Neural progenitor cell (in vitro differentiated cells): ENCODE measurements at places on chromosomes 3 and 15.

DNA sequence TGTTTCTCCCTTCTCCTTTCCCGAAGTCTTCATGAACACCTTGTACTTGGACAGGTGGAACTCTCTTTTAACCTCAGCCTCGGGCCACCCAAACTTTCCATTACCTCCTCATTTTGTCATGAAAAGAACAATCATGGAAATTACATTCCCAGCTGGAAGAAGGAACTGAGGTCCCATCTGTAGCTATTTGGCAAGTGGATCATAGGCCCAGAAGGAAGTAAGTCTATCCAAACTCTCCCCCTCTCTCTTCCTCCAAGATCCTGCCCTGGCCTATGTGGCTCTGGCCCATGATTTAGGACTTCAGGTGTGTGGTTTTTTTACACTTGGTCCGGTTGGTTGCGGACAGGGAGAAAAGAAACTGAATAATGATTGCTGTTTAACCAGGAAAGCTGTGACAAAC lies 44.1 kb downstream of the ITGB5 start:
- no peaks in the 10 kb centered on the region for H3K36me3 ChIP-seq
- H3K27ac ChIP-seq: no peak overlapping the region
- no peak for DNase-seq
- H3K27me3 ChIP-seq: no peaks in the 10 kb centered on the region
- H3K4me1 ChIP-seq: peaks cover 3% of the 10 kb centered on the region
- H3K4me3 ChIP-seq: no peak overlapping the region

GRCh38 chr3:165192610-165193192 lies 3.5 kb downstream of the SLITRK3 start:
- peak overlapping the region; percentile 83 for H3K4me3 ChIP-seq
- no peaks in the 10 kb centered on the region for H3K36me3 ChIP-seq
- H3K27ac ChIP-seq: no peak overlapping the region
- H3K4me1 ChIP-seq: peaks cover 30% of the 10 kb centered on the region
- DNase-seq: peak; percentile 78

DNA sequence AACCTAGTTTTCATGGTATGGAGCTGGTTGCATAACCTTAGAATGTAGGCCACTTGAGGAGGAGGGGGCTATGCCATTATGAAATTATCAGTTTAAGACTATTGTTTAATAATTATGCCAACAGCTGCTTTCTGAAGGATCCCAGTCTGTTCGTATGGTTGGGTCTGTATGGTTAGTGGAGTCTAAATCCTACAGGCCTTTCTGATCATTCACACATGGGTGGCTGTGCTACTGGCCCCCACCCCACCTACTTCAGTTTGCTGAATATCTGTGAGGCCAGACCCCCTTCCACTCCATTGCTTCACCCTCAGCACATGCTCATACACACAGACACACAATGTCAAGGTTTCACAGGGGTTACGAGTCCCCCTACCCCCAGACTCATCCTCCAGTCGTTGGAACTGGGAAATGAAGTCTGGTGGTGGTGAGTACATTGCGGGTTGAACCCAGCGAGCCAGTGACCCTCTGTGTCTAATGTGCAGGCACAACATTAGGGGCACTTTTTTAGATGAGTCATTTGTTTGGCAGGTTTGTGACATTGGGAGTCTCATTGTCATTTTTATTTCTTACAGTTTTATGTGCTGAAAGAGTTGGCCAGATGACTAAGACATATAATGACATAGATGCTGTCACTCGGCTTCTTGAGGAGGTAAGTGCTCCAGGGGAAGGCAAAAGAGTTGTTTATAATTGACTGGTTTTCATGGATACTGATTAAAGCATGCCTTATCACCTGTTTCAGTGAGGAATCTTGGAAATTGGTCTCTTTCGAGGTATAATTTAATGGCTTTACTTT lies 85.3 kb downstream of the TRAK1 start:
- DNase-seq: no peak
- no peaks in the 10 kb centered on the region for H3K36me3 ChIP-seq
- no peaks in the 10 kb centered on the region for H3K27me3 ChIP-seq
- H3K4me3 ChIP-seq: no peak overlapping the region
- H3K27ac ChIP-seq: no peak overlapping the region

GRCh38 chr15:20358779-20359414 lies 182.7 kb downstream of the GOLGA6L6 start:
- no peaks in the 10 kb centered on the region for H3K4me1 ChIP-seq
- H3K27me3 ChIP-seq: no peaks in the 10 kb centered on the region
- no peak overlapping the region for H3K4me3 ChIP-seq
- H3K36me3 ChIP-seq: peaks cover 4% of the 10 kb centered on the region
- no peak overlapping the region for H3K27ac ChIP-seq

- DNase-seq: no peak
- H3K4me3 ChIP-seq: no peak overlapping the region
- H3K27ac ChIP-seq: no peak overlapping the region
- H3K27me3 ChIP-seq: no peaks in the 10 kb centered on the region
- H3K36me3 ChIP-seq: no peaks in the 10 kb centered on the region
These were observed 84.0 kb downstream of the IFT80 start for GRCh38 chr3:160314995-160315394.

GRCh38 chr15:80503319-80503952 lies 99.3 kb downstream of the ARNT2 start:
- DNase-seq: no peak
- no peaks in the 10 kb centered on the region for H3K36me3 ChIP-seq
- H3K4me3 ChIP-seq: no peak overlapping the region
- H3K27ac ChIP-seq: no peak overlapping the region
- peaks cover 14% of the 10 kb centered on the region for H3K4me1 ChIP-seq
- no peaks in the 10 kb centered on the region for H3K27me3 ChIP-seq

- no peaks in the 10 kb centered on the region for H3K36me3 ChIP-seq
- H3K4me3 ChIP-seq: no peak overlapping the region
- peaks cover 16% of the 10 kb centered on the region for H3K4me1 ChIP-seq
- H3K27me3 ChIP-seq: no peaks in the 10 kb centered on the region
These were observed 11.9 kb upstream of the RARB start for GRCh38 chr3:25416176-25416575.

- no peaks in the 10 kb centered on the region for H3K36me3 ChIP-seq
- H3K27ac ChIP-seq: no peak overlapping the region
- H3K4me1 ChIP-seq: peaks cover 9% of the 10 kb centered on the region
These were observed 30.5 kb downstream of the PLXND1 start for GRCh38 chr3:129575997-129576384.

GRCh38 chr3:123140550-123140949 lies 61.2 kb upstream of the SEC22A start:
- H3K4me3 ChIP-seq: no peak overlapping the region
- peaks cover 7% of the 10 kb centered on the region for H3K4me1 ChIP-seq
- H3K36me3 ChIP-seq: no peaks in the 10 kb centered on the region

GRCh38 chr3:38966811-38967692 lies 84.7 kb downstream of the SCN11A start:
- no peaks in the 10 kb centered on the region for H3K27me3 ChIP-seq
- DNase-seq: no peak
- peaks cover 8% of the 10 kb centered on the region for H3K4me1 ChIP-seq
- H3K4me3 ChIP-seq: no peak overlapping the region
- no peaks in the 10 kb centered on the region for H3K36me3 ChIP-seq

DNA sequence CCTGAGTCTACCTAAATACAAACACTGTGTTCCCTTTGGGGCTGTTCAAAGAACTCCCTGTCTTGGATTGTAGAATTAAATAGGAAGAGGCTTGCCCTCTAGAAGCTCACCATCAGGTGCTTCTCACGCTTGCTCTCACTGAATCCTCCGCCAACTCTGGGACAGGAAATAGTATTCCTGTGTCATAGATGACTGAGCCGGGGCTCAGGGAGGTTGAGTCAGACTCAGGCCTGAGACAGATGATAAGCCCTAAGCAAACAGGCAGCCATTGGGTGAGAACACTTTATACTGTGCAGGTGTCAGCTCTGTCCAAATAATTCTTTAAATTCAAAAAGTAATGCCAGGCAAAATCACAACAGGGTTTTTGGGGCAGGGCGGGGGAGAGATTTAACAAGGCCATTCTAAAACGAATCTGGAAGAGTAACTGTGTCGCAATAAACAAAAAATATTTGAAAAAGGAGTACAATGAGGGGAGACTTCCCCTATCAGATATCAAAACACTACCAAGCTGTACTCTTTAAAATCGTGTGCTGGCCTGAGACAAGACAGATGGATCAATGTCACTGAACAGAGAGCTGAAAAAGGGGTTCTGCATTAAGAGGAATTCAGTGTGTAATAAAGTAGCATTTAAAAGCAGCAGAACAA lies 59.0 kb downstream of the EPHB3 start:
- peaks cover 9% of the 10 kb centered on the region for H3K27me3 ChIP-seq
- H3K27ac ChIP-seq: no peak overlapping the region
- DNase-seq: no peak
- H3K4me3 ChIP-seq: no peak overlapping the region
- no peaks in the 10 kb centered on the region for H3K4me1 ChIP-seq

- H3K4me3 ChIP-seq: no peak overlapping the region
- DNase-seq: peak; percentile 10
- H3K27me3 ChIP-seq: no peaks in the 10 kb centered on the region
- H3K27ac ChIP-seq: no peak overlapping the region
These were observed 25.2 kb downstream of the COLQ start for GRCh38 chr3:15496341-15496664.

DNA sequence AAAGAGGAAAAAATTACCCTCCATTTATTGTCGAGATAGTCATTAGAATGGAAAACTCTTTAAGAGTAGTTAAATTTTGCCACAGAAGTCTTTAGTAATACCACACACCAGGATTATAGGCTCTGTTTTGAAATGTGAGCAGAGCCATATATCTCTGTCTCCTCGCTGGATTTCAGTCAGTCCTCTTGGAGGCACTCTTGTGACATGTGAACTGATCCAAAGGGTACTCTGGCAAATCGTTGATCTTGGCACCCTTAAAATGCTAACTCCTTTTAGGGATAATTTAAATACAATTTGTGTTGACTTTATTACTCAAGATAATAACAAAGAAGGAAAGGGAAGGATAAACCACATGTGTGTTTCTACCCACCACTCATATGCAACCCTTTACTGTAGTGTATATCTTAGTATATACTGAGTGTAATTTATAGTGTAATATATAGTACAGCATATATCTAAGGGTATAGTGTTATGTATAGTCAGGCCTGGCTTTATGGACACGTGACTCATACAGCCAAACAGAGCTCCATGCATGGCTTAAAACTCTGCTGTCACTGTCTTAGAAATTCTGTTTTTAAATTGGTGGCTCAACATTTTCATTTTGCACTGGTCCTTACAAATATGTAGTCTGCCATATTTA lies 12.3 kb upstream of the KPNA4 start:
- no peaks in the 10 kb centered on the region for H3K4me1 ChIP-seq
- no peaks in the 10 kb centered on the region for H3K36me3 ChIP-seq
- H3K4me3 ChIP-seq: no peak overlapping the region
- H3K27ac ChIP-seq: no peak overlapping the region
- H3K27me3 ChIP-seq: no peaks in the 10 kb centered on the region

DNA sequence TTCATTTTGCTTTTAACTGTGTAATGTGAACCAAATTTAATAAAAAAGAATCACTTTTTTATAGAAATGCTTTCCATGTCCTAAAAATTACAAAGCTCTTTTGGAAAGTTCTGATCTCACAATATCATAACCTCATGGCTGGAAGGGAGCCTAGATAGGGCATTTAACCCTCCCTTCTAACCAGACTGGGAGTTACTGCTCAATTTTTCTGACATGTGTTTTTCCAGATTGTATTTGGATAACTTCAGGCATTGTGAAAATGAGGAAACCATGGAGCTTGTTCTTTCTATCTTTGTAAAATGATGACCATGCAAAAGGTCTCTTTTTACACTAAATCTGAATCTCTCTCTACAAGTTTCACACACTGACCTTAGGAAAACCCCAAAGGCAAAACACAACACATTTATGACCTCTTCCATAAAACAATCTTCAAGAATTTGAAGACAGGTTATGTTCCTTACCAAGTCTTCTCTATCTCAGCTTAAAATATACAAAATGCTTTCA lies 508.8 kb downstream of the DIPK2A start:
- H3K4me3 ChIP-seq: no peak overlapping the region
- H3K27ac ChIP-seq: no peak overlapping the region
- no peak for DNase-seq
- H3K27me3 ChIP-seq: no peaks in the 10 kb centered on the region
- H3K4me1 ChIP-seq: peaks cover 3% of the 10 kb centered on the region

DNA sequence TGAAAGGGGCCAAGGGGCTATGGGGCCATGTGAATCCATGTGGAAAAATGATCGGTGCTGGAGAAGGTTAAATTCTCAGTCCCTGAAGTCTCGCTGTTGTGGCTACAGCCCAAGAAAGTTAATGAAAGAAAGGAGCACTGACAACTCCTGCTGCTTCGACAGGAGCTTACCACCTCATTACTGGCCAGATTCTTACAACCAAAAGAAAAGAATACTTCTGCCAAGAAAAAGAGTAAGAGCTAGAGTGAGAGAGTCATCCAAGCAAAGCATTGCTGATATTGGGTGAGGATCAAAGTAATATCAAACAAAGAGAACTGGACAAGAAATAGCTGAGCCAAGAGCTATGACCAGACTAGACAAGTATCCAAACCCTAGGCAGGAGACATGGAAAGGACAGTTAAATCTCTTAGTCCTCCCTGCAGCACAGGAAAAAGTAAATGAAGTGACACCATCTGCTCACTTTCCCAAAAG lies 348.4 kb upstream of the PLSCR5 start:
- no peaks in the 10 kb centered on the region for H3K27me3 ChIP-seq
- H3K27ac ChIP-seq: peak overlapping the region; percentile 18
- H3K4me1 ChIP-seq: peaks cover 13% of the 10 kb centered on the region
- no peaks in the 10 kb centered on the region for H3K36me3 ChIP-seq

DNA sequence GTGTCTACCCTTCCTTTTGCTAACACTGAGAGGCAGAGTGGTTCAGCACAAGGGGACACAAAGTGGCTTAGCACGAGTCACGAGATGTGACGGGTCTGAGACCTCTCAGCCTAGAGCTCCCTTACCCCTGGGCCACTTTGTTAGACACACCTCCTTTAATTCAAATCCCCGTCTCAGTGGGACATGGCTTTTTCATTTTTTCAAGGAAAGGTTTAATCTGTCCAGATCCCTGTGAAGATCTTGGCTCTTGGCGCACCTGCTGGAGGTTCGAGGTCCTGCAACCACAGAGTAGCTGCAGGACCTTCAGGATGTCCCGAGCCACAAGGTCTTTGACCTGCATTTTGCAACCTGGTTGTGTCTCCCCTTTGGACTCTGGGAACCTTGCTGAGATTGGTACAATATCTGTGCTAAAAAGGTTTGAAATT lies 52.0 kb downstream of the LPP start:
- DNase-seq: peak; percentile 33
- H3K4me3 ChIP-seq: no peak overlapping the region
- H3K27ac ChIP-seq: no peak overlapping the region
- H3K27me3 ChIP-seq: no peaks in the 10 kb centered on the region
- H3K4me1 ChIP-seq: peaks cover 11% of the 10 kb centered on the region
- H3K36me3 ChIP-seq: no peaks in the 10 kb centered on the region

DNA sequence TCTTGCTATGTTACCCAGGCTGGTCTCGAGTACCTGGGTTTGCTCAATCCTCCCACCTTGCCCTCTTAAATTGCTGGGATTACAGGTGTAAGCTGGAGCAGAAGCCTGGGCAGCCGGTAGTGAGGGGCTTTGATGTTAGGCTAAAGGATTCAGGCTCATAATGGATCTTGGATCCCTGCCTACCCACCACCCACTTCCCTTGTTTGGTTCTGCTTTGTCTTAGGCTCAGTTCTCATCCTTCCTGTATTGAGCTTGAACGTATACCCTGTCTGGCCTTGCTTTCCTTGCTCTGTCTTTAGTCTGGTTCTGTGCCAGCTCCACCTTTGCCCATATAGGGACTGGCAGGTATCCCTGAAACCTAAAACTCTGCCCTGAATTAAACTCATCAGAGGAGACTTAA lies 1.7 kb downstream of the PPCDC start:
- H3K27ac ChIP-seq: no peak overlapping the region
- no peaks in the 10 kb centered on the region for H3K36me3 ChIP-seq
- H3K27me3 ChIP-seq: no peaks in the 10 kb centered on the region
- H3K4me3 ChIP-seq: no peak overlapping the region
